Fibroblast of lung (primary cell): ENCODE measurements at places on chromosomes 7 and 10. TPM values are rescaled to one million over a fixed set of nuclear protein-coding genes. Genes with fewer than 3 reads are reported as not detected.

- DNase-seq = no peak
Observed at GRCh38 chr7:2438186-2438585, 34.8 kb downstream of the CHST12 start.

Gene HIF1AN
- 16.6 and 26.6 TPM in 2 replicates for polyA plus RNA-seq

DNA sequence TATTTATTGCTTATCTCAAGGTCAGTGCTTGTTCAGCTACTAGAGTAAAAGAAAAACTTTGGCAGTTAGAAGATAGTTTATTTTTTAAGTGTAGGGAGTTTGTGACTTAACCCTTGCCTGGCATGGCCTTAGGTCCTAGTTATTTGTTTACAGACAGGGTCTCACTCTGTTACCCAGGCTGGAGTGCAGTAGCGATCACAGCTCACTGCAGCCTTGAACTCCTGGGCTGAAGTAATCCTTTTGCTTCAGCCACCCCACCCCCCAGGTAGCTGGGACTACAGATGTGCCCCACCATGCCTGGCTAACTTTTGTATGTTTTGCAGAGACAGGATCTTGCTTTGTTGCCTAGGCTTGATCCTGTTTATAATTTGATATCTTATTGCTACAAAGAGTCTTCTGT is 4.2 kb downstream of the ANLN start:
- no peak for DNase-seq

DNA sequence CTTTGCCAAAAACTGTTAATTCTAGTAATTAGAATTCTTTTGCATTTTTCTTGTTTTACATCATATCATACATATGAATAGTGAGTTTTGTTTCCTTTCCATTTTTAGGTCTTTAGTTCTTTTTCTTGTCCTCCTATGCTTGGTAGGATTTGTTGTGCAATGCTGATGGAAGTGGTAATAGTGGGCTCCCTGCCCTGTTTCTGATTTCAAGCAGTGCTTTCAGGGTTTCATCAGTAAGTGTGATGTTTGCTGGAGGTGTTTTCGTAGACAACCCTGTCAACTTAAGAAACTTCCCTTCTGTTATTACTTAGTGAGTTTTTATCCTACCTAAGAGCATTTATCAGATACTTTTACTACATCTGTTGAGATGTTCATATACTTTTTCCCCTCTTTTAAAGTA is 50.5 kb downstream of the CSGALNACT2 start:
- peak; percentile 84 for DNase-seq

- DNase-seq = peak; percentile 37
Observed at GRCh38 chr10:88565072-88565471, 18.0 kb downstream of the RNLS start.

DNA sequence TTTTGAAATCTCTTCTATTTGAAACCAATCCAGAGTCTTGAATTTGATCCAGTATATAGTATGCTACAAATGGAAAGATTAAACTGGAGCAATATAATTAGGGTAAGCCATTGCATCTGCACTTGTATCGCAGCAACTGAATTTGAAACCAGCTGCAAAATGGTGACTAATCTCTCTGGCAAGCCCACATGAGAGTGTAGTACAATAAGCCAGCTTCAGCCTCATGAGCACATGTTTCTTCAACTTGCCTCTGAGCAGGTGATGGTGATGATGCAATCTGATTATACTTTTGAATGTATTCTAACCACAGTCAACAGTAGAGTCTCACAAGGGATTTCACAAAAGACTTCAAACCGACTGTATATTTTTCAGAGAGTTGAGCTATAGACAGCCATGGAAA is 829 bp upstream of the RPA3 start:
- peak; percentile 99 for DNase-seq

- DNase-seq = no peak
Observed at GRCh38 chr10:116226053-116226452, 47.0 kb downstream of the GFRA1 start.

DNA sequence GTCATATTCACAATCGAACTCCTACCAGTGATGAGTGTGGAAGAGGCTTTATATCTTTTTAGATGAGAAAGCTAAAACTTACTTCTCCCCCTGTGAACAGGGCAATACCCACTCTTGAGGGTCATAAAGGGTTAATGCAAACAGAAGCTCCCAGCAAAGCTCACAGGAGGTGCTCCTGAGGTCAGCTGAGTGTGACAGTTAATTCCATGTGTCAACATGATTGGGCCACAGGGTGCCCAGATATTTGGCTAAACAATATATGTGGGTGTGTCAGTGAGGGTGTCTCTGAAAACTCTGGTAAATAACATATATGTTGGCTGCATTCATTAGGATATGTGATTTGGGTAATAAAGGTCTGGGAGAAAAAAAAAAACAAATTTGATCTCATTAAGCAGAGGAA is 86.0 kb downstream of the HIP1 start:
- DNase-seq = no peak

- DNase-seq = peak; percentile 80
Observed at GRCh38 chr7:55110993-55111361, 92.2 kb downstream of the EGFR start.

DNA sequence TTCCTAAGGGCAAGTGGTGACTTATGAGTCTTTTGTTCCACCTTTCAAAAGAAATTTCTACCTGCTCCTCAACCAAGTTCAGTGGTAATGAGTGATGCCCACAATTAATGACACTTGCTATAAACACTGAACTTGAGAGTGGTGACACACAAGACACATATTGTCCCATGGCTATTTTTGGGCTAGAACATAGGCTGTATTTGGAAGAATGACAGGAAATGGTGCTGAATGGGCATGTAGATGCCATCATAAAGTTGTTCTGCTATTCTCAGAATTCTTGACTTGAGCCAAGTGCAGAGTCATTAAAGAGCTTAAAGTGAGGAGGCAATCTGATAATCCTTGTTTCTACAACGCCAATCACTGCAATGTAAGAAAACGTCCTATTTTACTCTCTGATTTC is 313.3 kb downstream of the AGMO start:
- no peak for DNase-seq

DNA sequence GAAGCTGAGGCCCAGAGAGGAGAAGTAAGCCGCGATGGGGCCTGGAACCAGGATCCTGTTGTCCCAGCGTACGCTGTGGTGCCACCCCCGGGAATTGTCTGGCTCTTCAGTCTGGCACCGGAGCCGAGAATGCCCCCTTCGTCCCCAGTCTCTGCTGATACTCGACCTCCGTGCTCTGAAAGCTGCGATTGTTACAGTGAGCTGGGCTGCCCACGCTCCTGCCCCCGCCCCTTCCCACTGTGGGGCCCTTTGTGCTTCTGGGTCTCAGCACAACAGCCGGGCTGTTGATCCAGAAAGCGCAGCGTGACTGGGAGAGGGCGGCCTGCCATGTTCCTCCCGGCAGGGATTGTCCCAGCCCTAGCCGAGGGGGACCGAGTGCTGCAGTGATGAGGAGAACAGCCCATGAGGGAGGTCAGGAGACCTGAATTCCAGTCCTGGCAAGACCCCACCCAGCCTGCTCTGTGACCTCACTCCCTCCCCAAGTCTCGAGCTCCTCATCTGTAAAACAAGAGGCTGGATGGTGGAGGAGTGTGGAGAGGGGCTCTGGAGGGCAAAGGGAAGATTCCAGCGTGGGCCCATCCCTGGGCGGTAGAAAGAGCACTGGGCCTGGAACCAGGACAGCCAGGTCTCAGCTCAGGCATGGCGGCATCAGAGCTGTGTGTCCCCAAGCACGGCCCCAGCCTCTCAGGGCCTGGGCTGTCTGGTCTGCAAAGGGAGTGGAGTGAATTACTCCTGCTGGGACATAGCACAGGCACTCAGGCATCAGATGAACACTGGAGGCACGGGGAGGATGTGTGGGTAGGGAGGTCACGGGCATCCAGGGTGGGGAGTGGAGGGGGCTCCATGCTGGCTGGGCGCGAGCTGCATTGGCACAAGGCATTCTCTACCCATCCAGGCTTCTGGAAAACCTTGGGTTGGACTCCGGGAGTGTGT is 43.6 kb downstream of the TSPAN15 start:
- no peak for DNase-seq

DNA sequence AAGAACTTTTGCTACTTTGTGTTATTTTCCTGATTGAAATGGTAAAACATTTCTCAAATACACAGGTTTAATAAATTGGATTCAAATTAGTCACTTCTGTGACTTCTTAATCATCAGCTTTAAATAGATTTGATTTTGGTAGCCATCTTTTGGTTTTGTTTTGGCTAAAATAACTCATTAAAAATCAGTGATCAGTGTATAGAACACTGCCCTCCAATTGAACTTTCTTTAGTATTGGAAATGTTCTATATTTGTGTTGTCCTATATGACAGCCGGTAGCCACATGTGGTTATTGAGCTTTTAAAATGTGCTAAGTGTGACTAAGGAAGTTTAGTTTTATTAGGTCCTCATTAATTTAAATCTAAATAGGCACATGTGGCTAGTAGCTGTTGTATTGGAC is 50.4 kb downstream of the GLCCI1 start:
- no peak for DNase-seq

- DNase-seq = no peak
Observed at GRCh38 chr7:133950855-133951254, 176.3 kb upstream of the LRGUK start.

- no peak for DNase-seq
Observed at GRCh38 chr7:77181734-77182133, 17.9 kb downstream of the FGL2 start.

DNA sequence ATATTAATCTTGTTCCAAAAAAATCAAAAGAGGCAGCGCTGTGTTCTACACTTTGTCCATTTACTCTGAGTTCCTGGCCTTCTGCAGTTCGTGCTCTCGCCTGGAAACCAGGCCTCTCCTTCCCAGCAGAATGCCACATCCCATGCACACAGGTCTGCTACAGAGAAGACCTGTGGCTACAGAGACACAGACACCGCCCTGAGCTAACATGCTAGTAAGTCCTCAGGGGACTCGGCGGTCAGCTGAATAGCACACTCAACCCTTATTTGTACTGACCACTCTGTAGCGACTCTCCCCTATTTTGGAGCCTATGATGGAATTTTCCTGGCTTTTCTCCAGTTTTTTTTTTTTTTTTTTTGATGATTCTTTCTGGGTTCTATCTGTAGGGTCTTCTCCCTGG is 12.8 kb downstream of the CREB3L2 start:
- no peak for DNase-seq

DNA sequence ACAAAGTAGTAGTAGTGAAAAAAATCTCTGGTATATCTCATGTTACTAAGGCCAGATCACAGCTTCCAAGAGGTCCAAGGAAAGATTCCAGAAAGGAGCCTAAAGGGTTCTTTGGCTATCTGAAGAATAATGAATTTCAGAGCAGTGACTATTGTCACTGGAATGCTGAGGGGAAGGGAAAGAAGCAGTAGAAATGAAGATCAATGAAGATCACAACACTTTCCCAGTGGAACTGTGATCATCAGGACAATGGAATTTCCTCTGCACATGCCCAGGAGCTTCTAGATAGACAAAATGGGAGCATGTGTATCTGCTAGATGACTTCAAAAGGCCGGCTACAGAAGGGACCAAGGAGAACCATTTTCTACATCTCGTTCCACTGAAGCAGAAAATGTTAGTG is 219.5 kb upstream of the PHYHIPL start:
- no peak for DNase-seq

DNA sequence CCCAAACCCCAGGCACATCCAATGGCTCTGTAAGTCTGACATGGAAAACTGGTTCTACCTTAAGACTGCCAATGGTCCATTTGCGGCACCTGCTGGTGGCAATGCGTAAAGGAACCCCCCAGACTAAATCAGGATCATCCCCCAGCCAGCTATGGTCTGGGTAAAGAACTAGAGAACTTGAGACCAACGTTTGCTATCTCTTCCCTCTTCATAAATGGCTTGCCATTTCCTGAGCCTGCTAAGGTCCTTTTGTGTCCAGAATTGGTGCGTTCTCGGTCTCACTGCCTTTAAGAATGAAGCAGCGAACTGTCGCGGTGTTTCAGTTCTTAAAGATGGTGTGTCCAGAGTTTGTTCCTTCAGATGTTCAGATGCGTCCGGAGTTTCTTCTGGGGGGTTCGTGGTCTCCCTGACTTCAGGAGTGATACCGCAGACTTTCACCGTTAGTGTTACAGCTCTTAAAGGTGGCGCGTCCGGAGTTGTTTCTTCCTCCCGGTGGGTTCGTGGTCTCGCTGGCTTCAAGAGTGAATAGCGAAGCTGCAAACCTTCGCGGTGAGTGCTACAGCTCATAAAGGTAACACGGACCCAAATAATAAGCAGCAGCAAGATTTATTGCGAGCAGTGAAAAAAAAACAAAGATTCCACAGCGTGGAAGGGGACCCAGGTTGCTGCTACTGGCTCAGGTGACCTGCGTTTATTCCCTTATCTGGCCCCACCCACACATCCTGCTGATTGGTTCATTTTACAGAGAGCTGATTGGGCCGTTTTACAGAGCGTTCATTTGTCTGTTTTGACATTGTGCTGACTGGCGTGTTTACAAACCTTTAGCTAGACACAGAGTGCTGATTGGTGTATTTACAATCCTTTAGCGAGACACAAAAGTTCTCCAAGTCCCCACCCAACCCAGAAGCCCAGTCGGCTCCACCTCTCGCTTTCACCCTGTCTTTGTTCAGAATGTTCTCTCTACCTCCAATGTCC is 95.4 kb downstream of the ELMO1 start:
- DNase-seq = no peak

DNA sequence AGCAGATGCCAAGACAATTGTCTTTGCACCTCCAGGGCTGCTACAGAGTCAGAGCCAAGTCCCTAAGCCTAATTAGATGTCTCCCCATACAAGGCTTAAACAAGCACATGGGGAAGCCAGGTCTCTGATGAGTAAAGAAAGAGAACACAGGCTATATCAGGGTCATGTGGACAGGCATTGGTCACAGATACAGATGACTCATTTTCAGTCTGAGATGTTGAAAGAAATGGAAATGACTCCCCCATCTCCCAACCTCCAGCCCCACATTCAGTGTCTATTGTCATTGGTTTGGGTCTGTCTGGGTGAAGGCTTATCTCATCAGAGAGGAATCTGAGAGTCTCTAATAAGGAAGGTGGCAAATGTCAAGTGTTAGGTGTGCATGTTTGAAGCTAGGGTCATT is 290.1 kb upstream of the KIAA1217 start:
- DNase-seq = peak; percentile 9

Gene POU6F2
- not detected in 2 replicates for polyA plus RNA-seq

DNA sequence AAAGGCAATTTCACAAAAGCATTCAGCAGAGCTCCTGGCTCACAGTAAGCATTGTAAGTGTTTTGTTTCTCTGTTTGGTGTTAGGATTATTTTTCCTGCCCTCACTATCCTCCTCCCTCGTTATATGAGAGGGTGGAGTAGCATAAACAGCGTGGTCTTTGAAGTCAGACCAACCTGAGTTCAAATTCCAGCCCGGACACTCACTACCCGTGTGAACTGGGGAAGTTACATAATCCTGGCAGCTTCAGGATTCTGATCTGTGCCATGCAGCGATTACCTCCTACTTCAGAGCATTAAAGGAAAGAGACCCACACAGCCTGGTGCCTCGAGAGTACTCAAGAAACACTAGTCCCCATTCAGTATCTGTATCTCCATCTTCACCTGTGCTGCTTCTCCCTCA is 386.5 kb downstream of the INHBA start:
- peak; percentile 30 for DNase-seq

GRCh38 chr10:26156019-26156418 is 60.6 kb upstream of the GAD2 start:
- DNase-seq = no peak
